NCI-H1417 treated with DMSO at 0.1 percent for 48 hours (cell line): ENCODE measurements at places on chromosomes 16 and 17.

GRCh38 chr16:77599793-77600415 is 122.4 kb upstream of the NUDT7 start:
- DNase-seq = no peak

DNA sequence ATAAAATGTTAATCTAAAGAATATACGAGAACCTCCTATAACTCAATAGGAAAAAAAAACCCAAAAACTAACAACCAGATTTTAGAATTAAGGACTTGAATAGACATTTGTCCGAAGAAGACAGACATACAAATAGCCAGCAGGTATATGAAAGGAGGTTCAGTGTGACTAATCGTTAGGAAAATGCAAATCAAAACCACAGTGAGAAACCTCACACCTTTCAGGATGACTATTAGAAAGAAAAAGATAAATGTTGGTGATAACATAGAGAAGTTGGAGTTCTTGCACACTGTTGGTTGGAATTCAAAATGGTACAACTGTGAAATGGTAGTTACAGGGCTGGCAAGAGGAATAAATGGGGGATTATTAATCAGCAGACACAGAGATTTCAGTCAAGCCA is 339.0 kb downstream of the TMEM114 start:
- DNase-seq = no peak

DNA sequence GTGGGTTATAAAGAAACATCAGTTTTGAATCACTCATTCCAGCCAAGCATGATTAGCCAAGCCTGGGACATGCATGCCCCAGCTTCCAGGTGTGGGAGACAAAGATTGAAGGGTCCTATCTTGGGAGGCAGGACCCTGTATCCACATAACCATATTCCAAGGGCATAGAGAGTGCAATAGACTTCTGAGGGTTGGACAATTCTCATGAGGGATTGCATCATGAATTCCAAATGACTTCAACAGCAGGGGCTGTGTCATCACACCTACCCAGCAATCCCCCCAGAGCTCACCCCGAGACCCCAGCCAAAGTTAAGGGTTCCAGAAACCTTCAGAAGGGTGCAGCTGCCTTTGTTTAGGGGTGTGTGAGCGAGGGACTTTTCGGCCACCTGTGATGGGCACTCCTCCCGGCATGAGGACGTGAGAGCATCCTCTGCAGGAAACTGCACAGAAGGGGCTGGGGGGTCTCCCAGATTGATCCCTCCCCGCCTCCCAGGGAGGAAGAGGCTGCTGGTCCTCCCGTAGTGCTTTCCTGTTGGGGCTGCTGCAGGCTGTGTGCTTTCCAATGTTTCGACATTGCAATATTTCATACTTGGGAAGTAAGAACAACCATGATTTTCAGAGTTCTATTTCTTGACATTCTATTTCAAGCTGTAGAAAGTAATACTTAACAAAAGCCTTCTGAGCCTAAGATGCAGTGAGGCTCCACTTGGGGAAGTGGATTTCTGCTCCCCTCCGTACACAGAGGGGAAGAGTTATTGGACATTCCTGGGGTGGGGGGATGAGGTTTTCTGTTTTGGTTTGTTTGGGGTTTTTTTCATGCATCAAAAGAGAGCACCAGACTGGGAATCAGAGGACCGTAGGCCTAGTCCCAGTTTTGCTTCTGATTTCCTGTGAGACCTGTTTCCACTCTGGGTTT is 13.3 kb upstream of the PITPNM3 start:
- no peak for DNase-seq

DNA sequence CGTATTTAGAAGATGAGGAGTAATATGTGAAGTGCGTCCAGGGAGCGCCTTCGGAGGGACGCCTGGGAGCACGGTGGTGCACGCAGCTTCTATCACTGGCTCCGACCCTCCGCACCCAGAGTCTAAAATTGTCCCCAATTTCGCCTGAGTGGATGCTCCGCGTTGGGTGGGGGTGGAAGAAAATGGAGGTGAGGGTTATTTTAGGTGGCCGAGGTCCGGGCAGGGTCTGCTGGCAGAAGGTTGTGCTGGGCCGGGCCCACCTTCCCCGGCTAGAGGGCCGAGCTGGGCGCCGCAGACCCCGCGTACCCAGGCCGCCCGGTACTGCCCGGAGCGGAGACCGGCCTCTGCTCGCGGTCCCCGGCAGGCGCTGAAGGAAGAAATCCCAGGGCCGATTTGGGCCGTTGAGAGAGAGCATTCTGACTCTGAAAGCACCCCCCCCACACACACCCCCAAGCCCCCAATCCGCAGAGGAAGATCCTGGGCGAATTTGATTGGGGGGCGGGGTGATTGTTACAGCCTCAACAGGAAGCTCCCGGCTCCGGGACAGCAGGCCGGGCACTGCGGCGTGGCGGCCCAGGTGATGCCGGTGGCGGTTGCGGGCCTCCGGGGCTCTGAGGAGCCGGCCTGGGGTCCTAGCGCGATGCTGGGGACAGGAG is 3.0 kb downstream of the BAHCC1 start:
- DNase-seq = no peak

DNA sequence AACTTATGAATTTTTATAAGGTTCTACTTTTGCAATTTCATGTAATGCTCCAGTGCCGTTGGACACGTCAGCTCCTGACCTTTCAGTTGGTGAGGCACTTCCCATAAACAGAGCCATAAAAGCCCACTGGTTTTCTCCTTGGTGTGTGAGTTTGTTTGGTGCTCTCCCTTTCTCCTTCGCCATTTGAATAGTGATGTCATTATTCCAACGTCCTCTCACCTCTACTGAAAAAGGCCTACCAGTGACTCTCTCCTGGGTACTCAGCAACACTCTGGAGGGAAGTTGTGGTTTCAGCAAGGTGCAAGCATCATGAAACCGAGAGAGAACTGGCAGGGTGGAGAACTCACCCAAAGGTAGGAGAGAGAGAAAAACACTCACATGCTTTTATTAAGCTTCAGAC is 29.6 kb upstream of the HNF1B start:
- no peak for DNase-seq

GRCh38 chr17:51684214-51684613 is 423.9 kb downstream of the UTP18 start:
- no peak for DNase-seq

GRCh38 chr17:38444151-38444550 is 15.9 kb downstream of the ARHGAP23 start:
- DNase-seq = no peak

- DNase-seq = no peak
Measured at GRCh38 chr17:13316657-13317056, 285.1 kb downstream of the HS3ST3A1 start.

- DNase-seq = no peak
Measured at GRCh38 chr16:11133344-11133943, 122.6 kb downstream of the SOCS1 start.

DNA sequence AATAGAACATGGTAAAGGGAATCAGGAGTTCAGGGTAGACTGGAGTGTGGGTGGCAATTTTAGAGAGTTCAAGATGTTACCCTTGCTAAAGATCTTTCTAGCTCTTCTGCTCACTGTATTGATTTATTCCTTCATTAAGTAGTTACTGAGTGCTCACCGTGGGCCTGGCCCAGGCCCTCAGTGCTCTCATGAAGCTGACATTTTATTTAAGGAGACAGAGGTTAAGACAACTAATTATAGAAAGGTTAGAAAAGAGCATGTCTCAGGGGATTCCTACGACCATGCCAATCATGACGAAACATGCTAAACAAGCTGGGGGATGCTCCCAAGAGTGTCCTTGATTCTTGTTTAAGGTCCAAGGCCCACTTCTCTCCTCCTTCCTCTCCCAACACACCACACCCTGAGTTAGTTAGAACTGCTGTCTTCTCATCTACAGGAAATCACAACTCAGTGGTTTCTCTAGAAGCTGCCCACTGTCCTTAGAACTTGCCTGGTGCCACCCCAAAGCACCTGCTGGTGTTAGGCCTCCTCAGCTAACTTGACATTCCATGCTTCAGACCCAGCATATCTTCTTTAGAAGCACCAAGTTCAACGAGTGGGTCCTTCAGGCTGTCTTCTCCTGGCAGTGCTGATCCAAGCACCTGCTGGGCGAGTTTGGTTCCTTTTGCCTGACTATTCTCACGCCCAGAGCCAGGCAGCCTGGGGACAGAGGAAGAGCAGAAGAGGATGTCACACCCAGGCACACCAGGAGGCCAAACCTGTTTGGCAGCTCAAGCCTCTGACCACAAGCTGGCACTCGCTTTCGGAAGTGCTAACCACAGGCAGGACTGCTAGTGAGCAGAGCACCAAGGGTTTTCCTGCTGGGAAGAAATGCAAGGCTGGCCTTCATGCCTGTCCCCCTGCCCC is 79.0 kb downstream of the GAS7 start:
- no peak for DNase-seq

DNA sequence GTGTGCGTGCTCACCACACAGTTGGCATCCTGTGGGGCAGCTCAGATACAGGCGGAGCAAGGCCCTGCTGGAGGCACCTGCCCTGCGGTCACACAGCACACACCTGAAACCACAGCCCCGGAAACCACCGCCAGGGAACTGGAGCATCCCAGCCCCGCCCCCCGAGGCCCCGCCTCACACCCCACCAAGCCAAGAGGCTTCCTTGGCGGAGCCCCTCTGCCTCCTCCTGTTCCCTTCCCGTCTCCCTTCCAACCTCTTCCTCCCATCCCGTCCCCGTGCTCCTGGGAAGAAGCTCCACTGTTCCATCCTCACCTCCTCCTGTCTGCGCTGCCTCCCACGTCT is 205.5 kb downstream of the NTN1 start:
- DNase-seq = no peak

GRCh38 chr16:64948056-64948455 is 173.8 kb downstream of the CDH11 start:
- DNase-seq = no peak

GRCh38 chr17:61466246-61466645 is 14.0 kb downstream of the TBX4 start:
- DNase-seq = no peak

- DNase-seq = no peak
Measured at GRCh38 chr16:4814046-4814445, 11.6 kb upstream of the ROGDI start.

DNA sequence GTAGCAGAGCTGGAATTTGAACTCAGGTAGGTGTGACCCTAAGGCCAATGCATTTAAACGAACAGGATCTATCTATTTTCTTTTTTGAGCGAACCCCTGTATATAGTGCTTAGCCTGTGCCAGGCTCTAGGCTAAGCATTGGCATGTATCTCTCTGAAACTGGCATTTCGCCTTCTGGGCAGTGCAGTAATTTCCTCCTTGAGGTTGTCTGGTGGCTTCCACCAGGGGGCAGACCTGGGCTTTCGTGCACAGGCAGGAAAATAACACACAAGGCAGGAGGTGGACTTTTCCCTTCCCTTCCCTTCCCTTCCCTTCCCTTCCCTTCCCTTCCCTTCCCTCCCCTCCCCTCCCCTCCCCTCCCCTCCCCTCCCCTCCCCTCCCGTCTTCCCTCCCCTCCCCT is 34.4 kb upstream of the PRKCB start:
- DNase-seq = no peak

GRCh38 chr17:34579979-34580684 is 750 bp downstream of the TMEM132E start:
- no peak for DNase-seq

GRCh38 chr17:2835780-2836179 is 39.5 kb downstream of the RAP1GAP2 start:
- DNase-seq = no peak

GRCh38 chr17:31758646-31759045 is 100.4 kb downstream of the COPRS start:
- DNase-seq = no peak

DNA sequence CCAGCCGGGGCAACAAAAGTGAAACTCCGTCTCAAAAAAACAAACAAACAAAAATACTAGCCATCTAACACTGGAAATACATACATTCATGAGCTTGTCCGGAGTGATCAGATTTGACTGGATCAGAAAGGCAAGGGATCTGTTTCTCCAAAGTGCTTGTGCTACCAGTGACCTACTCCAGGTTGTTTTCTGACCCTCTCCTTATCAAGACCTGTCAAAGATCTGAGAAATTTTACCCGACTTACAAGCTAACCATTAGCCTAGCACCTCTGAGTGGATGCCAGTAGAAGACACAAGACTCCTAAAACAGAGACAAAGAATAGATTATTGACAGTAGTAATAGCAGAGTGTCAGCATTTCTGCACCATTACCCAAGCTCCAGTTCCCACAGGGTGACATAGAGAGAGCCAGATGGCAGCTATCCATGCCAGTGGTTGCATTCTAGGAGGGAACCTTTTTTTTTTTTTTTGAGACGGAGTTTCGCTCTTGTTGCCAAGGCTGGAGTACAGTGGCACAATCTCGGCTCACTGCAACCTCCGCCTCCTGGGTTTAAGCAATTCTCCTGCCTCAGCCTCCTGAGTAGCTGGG is 9.8 kb downstream of the ASPA start:
- DNase-seq = no peak

DNA sequence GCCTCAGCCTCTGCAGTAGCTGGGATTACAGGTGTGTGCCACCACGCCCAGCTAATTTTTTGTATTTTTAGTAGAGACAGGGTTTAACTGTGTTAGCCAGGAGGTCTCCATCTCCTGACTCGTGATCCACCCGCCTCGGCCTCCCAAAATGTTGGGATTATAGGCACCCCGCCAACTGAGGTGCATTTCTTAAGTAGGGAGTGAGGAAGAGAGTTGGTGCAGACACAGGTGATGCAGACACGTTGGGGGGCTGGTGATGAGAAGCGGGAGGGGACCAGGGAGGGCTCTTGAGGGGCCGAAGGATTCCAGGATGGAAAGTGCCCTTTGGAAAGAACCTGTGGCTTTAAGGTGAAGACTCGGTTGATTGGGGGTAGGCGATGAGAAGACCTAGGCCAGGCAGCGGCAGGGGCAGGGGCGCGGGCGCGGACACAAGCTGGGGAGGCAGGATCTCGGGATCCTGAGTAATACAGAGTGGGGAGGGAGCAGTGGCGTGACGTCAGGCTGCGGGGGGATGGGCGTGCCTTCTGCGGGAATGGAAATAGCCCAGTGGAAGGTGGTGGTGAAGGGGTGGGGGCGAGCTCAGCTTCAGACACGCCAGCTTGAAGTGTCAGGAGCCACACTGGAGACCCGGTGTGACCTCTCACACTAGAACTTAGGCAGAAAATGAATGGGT is 2.5 kb upstream of the ATP6V0C start:
- DNase-seq = no peak

DNA sequence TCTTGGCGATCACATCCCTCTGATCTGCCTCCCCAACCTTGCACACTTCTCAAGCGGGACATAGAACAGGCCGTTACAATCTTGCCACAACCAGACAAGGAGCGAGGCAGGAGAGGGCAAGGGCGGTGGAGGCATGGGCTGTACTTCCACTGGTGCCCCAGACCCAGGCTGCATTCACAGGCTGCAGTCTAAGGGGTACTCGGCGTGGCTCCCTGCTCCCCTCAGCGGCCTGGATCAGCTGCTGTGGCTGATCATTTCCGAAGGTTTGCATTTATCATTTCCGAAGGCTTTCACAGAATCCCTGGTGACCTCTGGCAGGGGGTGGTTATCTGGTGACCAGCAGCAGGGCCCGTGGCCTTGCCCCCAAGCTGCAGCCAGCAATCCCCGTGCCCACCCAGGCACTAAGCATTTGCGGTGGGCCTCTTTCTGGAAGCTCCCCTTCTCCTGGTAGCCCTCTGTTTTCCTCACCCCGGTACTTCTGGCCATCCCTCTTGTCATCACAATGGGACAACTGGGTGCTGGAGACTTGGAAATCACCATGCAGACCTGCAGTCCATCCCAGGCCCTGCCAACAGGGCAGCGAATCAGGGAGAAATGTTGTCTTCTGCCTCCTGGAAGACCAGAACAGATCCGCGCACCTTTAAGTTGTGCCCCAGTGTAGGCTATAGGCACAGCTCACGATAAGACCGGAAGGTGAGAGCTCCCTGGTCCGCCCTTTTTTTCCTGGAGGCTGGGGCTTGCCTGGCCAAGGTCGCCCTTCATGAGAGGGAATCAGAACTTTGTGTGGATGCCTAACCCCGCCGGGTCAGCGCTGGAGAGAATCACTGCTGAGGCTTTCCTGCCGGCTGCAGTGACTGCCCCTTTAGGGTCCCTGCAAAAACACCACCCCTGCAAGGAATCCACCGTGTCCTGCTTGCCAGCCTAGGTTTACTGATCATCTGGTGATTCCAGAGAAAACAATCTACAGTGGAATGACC is 1739.1 kb downstream of the TP53TG3F start:
- DNase-seq = no peak
